Ascending aorta (tissue), 2 donors: ENCODE measurements at places on chromosomes 3 and 15.

DNA sequence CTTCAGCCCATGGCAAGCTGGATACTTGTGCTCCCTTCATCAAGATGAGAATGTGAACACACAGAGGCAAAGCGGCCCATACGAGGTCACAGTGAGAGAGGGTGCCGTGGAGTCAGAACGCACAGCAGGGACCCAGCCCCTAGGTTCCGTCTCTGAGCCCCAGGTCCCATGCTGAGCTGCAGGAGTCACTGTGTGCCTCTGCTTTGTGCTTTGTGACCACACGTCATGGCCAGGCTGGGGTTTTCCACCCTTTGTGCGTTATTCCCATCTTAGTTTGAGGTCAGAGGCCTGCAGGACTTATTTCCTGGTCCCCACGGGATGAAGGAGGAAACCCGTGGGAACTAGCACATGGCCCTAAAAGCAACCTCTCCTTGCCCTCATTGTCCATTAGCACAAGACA lies 140.3 kb downstream of the TJP1 start:
- DNase-seq, result peak; percentile 22

DNA sequence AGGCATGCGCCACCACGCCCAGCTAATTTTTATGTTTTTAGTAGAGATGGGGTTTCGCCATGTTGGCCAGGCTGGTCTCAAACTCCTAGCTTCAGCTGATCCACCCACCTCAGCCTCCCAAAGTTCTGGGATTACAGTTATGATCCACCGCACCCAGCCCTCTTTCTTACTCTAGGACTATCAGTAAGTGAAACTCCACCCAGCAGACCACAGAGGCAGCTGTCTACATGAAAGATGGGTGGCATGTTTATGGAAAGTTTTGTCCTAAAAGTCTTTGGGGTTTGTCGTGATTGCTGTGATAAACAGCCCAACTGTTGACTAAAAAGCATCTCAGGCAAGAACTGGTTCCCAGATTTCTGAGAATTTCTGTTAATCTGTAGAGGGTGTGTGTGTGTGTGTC lies 10.9 kb downstream of the ARL6IP5 start:
- no peak for DNase-seq

DNA sequence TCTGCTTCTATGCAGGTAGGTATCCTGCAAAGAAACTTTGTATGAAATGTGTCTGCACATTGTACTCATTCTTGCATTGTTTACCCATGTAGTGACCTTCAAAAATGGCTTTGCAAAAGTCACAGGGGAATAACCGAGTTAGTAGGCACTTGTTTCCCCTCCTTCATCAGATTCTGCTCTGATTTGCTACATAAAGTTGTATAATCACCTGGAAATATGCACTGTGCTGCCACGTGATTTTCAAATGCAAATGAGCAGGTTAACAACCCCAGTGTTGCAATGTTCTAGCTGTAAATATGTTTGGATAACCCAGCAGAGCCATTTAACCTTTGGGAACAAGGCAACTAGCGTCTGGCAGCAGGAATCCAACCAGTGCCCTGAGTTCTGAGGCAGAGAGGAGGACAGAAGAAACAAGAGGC lies at the start of gene KNG1:
KNG1 (plus strand) TSS at position 321 of the 419 bp plus-strand sequence. CDS start 184 bp downstream, outside the sequence.
- no peak for DNase-seq

- DNase-seq, result peak; percentile 81
Observed at GRCh38 chr3:99972380-99973104, 141.8 kb downstream of the FILIP1L start.

DNA sequence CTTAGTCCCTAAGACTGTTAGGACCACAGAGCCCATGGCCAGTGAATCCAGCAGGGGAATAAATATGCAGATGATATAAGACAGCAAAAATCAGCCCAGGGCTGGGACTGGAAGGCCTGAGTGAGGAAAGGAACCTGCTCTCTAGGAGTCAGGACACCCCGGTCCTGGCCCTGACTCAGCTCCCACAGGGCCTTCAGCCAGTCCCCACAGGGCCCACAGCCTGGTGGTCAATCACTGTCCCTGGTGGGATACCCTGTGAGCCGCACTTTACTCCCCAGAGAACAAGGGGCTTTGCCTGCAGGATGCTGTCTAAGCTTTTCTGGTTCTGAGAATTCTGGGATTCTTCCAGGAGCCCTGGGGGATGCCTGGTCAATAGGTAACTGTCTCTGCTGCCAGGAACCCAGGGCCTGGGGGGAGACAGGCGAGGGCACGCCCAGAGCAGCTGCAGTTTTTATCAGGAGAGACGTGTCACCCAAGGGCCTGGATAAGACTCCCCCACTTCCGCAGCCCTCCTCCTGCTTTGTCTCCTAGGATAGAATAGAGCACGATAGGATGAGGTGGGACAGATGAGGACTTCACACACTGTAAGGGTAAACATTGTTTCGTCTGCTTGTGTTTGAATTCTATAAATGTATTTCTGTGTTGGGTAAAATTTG lies 49.5 kb upstream of the MCF2L2 start:
- peak; percentile 39 for DNase-seq

- DNase-seq, result no peak
Observed at GRCh38 chr15:70212286-70212962, 114.7 kb upstream of the TLE3 start.

DNA sequence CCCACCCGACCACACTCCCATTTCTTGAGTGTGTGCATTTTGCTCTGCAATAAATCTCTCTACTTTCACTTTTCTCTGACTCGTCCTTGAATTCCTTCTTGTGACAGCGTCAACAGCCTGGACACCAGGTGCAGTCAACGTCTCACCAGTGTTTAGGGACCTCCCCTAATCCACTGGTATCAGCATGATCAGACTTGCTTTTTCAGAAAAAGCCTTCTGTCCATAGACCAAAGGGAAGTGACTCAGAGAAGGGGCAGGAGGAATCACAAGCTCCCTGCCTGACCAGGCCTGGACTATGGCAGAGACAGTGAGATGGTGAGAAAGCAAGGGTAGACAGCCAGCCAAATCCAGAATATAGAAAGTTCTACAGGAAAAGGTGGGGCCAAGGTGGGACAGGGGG lies 15.5 kb downstream of the CCR5 start:
- no peak for DNase-seq

DNA sequence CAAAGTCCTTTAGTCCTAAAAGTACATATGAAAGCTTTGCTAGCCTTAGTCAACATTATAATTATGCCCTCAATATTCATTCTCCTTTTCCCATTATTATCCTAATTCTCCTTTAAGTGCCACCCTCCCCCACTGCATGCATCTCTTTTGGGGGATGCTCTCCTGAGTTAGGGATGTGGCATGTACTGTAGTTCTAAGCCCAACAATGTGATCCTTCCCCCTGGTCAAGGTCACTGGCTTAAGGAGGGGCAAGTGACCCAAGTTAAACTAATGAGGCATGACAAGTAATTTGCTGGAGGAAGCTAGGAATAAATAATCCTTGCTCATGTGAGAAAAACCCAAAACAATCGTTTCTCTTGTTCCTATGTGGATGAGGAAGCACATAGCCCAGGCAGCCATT lies 343.9 kb upstream of the SUCLG2 start:
- DNase-seq, result no peak

GRCh38 chr3:52083556-52084087 lies 27.3 kb upstream of the DUSP7 start:
- DNase-seq, result no peak

DNA sequence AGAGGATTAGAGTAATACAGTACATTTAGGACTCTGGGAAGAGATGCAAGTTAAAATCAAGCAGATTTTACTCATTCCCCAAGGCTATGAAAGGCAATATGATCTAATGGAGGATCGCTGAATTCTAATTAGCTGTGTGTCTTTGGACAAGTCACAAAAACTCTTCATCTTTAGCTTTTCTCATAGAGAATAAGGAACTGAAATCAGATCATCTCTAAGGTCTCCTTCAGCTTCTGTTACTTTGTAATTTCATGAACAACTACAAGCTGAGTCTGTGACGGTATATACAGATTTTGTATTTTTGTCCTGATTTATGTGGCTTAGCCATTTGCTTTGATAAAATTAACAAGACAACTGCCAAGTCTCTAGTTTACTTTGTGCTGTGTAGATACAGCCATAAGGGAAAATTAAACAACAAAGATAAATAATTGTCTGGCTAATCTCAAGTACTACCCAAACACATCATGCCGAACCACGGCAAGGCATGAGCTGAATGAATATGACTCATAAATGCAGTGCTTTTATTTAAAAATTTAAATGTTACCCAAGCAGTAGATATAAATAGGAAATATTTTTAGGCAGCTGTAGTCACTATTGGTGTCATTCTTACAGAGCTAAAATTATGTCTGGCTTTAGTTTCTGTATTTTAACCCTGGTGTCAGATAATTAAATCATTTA lies 81.5 kb downstream of the GAP43 start:
- DNase-seq, result no peak
